ENCODE measurements at places on chromosomes 11 and 22.

GRCh38 chr11:96313163-96313562 is 29.8 kb downstream of the MAML2 start:
- no peak for DNase-seq

DNA sequence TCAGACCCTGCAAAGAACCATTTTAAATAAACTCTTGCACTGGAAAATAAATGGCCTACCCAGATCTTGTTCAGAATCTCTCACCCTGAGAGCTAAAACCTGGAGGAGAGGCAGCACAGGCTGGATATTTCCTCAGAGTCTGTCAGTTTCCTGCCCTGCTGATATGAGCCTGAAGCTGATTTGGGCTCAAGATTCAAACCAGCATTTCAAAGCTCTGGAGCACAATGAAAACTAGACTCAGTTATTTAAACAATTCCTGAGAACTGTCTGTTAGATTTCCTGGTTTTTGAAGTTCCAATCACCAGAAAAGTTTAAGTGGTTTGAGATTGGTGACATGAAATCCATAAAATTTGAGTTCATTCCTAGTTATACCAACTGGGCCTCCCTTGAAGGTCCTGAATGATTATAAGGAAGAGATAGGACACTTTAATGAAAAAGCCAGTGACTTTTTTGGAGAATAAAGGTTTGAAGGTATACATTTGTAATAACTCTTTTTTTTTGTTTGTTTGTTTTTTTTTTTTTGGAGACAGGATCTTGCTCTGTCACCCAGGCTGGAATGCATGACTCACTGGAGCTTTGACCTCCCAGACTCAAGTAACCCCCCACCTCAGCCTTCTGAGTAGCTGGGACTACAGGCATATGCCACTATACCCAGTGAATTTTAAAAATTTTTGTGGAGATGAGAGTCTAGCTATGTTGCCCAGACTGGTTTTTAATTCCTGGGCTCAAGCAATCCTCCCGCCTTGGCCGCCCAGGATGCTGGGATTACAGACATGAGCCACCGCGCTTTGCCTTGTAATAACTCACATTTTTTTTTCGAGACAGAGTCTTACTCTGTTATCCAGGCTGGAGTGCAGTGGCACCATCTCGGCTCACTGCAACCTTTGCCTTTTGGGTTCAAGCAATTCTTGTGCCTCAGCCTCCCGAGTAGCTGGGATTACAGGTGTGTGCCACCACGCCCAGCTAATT is 8.0 kb upstream of the ESAM start:
- DNase-seq = no peak

DNA sequence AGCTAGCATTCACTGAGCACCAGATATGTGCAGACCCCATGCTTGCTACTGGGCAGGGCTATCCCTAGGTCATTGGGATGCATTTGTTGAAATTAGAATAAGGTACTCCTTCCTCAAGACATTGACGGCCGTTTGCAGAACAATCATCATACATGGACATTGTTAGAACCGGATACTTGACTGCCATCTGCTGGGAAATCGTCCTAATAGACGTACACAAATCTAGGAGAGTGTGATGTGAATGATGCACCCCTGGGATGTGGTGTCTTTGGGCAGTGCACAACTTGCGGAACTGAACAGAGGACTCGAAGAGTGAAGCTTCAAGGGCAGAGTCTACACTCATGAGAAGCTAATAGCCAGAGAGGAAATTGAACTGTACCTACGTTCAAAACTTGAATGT is 35.9 kb downstream of the MYO18B start:
- no peak for DNase-seq

GRCh38 chr11:56910785-56911184 is 77.9 kb upstream of the OR5AK2 start:
- DNase-seq = no peak

GRCh38 chr11:67303835-67304411 is 593 bp downstream of the SSH3 start:
- no peak for DNase-seq

DNA sequence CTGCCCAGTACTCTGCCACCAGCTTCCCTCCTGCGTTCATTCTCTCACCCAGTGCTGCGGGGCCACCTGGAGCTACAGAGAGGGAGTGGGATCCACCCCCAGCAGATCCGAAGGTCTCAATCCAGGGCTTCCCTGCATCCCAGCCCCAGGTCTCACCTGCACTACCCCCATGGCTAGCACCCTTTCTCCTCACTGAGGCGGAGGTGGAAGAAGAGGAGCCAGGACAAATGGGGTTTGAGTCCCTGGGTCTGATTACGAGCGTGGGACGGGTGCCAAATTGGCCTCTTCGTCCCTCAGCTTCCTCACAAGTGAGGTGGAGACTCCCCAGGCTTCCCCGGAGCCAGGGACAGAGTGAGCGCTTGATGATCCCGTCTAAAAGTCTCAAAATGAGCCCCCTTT is 64.2 kb downstream of the NFAM1 start:
- no peak for DNase-seq

DNA sequence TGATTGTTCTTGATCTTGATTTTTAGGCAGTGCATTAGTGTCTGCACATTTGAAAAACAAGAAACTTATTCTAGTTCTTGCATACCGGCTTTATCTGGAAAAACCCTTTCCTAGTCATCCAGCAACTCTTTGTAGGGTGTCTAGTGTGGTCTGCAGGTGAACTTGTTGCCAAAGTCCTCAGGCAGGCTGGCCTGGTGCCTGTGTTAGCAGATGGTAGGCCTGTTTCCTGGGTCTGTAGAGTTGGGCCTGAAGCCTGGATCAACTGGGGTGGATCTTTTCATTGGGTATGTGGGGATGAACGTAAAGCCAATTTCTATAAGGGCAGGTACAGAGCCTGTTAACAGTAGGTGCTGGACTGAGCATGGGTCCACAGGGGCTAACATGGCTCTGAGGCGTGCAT is 5.6 kb upstream of the GLYATL1 start:
- no peak for DNase-seq
